ENCODE measurements at places on chromosomes 2 and 18. TPM values are rescaled to one million over a fixed set of nuclear protein-coding genes. Genes with fewer than 3 reads are reported as not detected.

- H3K4me1 ChIP-seq, result no peaks in the 10 kb centered on the region
- H3K27ac ChIP-seq, result no peak overlapping the region
- no peaks in the 10 kb centered on the region for H3K36me3 ChIP-seq
These were observed 51.8 kb downstream of the CRIM1 start for GRCh38 chr2:36407413-36407812.

GRCh38 chr2:96533292-96534073, 3.1 kb upstream of the ARID5A start:
- peaks cover 70% of the 10 kb centered on the region for H3K4me1 ChIP-seq
- no peaks in the 10 kb centered on the region for H3K27me3 ChIP-seq
- no peak overlapping the region for H3K4me3 ChIP-seq
- peaks cover 2% of the 10 kb centered on the region for H3K36me3 ChIP-seq

GRCh38 chr2:209834767-209835166, 63.1 kb downstream of the UNC80 start:
- no peak overlapping the region for H3K4me3 ChIP-seq
- DNase-seq, result no peak
- no peaks in the 10 kb centered on the region for H3K27me3 ChIP-seq
- H3K27ac ChIP-seq, result no peak overlapping the region
- no peaks in the 10 kb centered on the region for H3K36me3 ChIP-seq
- H3K4me1 ChIP-seq, result no peaks in the 10 kb centered on the region

DNA sequence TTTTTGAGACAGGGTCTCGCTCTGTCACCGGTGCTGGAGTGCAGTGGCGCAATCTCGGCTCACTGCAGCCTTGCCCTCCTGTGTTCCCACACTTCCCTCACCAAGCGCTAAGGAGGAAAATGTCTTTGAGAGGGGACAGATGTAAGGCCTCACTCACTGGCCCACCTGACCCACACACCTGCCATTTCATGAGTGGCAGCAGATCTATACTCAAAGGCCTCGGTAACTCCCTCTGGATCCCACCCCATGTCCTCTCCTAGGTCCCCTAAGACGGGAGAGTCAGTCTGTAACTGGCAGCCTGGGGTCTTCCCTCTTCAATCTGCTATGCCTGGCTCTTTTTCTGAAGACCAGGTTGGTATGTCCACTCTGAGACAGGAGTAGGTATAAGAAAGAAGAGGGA, 12.9 kb downstream of the TMEM247 start:
- no peaks in the 10 kb centered on the region for H3K27me3 ChIP-seq
- H3K4me3 ChIP-seq, result no peak overlapping the region
- H3K4me1 ChIP-seq, result no peaks in the 10 kb centered on the region

DNA sequence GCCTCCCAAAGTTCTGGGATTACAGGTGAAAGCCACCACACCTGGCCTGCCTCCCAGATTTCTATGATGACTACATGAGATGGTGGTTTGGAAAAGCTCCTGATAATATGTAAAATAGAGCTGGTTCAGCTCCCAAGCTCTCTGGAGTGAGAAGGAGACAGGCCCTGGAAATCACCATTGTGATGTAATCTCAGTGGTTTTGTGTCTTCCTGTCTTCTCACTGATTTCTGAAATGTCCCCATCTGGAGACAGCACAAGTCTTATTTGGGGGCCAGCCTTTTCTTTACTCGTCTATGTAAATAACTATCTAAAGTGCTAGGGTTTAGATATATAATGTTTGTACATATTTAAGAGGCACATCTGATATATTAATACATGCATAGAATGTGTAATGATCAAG, 64.0 kb downstream of the CCNT2 start:
- peaks cover 15% of the 10 kb centered on the region for H3K27me3 ChIP-seq
- DNase-seq, result no peak
- peaks cover 6% of the 10 kb centered on the region for H3K4me1 ChIP-seq
- no peak overlapping the region for H3K27ac ChIP-seq
- H3K36me3 ChIP-seq, result peaks cover 3% of the 10 kb centered on the region

The IL18R1 gene
- total RNA-seq, result 22.1 TPM

The SIGLEC15 gene
- total RNA-seq, result not detected

The ABCA12 gene
- total RNA-seq, result not detected

The AQP4 gene
- not detected for total RNA-seq

The POTEJ gene
- total RNA-seq, result not detected

Data from activated CD4-positive, alpha-beta T cell treated with anti-CD3 and anti-CD28 coated beads, Interleukin-2, amount 10 ng/mL, durations not matched to agents 7 days and 5 days (primary cell).